ENCODE measurements at places on chromosomes 12 and 14. TPM values are rescaled to one million over a fixed set of nuclear protein-coding genes. Genes with fewer than 3 reads are reported as not detected.

Gene OTUB2
- 0.56 TPM for total RNA-seq

Gene INHBC
- total RNA-seq: not detected

Gene TAS2R7
- total RNA-seq: not detected

Gene CLEC9A
- total RNA-seq: not detected

Gene ACOT6
- not detected for total RNA-seq

Gene CD163
- total RNA-seq: 72.0 TPM

Gene ASCL1
- not detected for total RNA-seq

Gene SLC6A12
- total RNA-seq: 0.86 TPM

Gene PFDN5
- 359 TPM for total RNA-seq

Gene FLRT2
- total RNA-seq: 3.0 TPM

Gene WNT1
- not detected for total RNA-seq
